ENCODE measurements at places on chromosomes 16 and 17. TPM values are rescaled to one million over a fixed set of nuclear protein-coding genes. Genes with fewer than 3 reads are reported as not detected.

PIPOX gene
- 0.06 TPM for total RNA-seq

SEPTIN12 gene
- not detected for total RNA-seq

KRTAP4-4 gene
- total RNA-seq, result not detected

PHKG2 gene
- 24.1 TPM for total RNA-seq

CMIP gene
- total RNA-seq, result 126 TPM

C16orf74 gene
- total RNA-seq, result 16.5 TPM

KRTAP17-1 gene
- not detected for total RNA-seq

NXPH3 gene
- 0.46 TPM for total RNA-seq

GNGT2 gene
- total RNA-seq, result 0.18 TPM

SDR42E1 gene
- 1.2 TPM for total RNA-seq

KCNJ16 gene
- 0.23 TPM for total RNA-seq

OVCA2 gene
- total RNA-seq, result 85.3 TPM

TSNAXIP1 gene
- 0.33 TPM for total RNA-seq

P2RX5 gene
- total RNA-seq, result 23.6 TPM

NTN3 gene
- total RNA-seq, result not detected

OR1A1 gene
- total RNA-seq, result not detected

CMTM3 gene
- 71.0 TPM for total RNA-seq

NLRC5 gene
- 5.6 TPM for total RNA-seq

KRTAP2-4 gene
- not detected for total RNA-seq

SOCS7 gene
- total RNA-seq, result 17.2 TPM

CACNG3 gene
- not detected for total RNA-seq

All from A549 treated with DMSO at 1 μM for 4 hours (cell line).